Tibial artery (tissue), 4 donors: ENCODE measurements at places on chromosomes 2 and 18.

- peak overlapping the region; percentile 78 for H3K27ac ChIP-seq
- H3K36me3 ChIP-seq: no peaks in the 10 kb centered on the region
- peak overlapping the region; percentile 77 for H3K4me3 ChIP-seq
- no peaks in the 10 kb centered on the region for H3K27me3 ChIP-seq
Measured at GRCh38 chr2:111121028-111121827, 514 bp downstream of the BCL2L11 start.

DNA sequence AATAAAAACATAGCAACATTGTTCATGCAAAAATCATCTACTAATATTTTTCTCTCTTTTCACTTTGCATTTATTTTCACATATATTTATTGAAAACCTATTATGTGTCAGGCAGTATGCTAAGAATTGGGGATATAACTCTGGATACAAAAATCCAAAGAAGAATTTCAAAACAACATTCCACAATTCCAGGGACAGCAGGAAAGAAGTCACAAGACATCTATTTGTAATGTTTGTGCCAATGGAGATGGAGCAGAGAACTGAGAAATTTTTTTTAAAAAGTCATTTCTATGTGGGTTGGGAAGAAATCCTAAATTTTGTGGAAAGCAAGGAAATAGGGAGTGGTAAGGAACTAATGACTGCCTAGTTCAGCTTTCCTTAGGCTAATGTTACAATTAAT, 128.6 kb upstream of the TLK1 start:
- no peak for DNase-seq
- no peaks in the 10 kb centered on the region for H3K4me1 ChIP-seq
- no peak overlapping the region for H3K4me3 ChIP-seq
- H3K27ac ChIP-seq: no peak overlapping the region
- H3K27me3 ChIP-seq: no peaks in the 10 kb centered on the region

DNA sequence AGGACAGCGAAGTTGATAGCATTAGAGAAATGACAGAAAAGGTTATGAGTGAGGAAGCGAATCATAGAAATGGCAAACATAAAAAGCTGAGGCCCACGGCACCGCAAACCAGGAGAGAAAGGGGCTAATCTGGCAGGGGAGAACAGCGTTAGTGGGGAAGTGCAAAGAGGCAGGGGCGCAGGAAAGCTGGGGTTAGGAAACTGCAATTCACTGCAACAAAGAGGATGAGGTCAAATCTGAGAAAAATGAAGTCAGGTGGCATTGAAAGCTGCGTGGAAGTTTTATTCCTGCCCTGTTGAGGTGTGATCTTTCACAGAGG, 653 bp upstream of the ABI2 start:
- H3K4me3 ChIP-seq: peak overlapping the region; percentile 96
- no peaks in the 10 kb centered on the region for H3K27me3 ChIP-seq

GRCh38 chr2:117553448-117553847, 261.0 kb upstream of the DDX18 start:
- DNase-seq: no peak
- H3K4me3 ChIP-seq: no peak overlapping the region
- H3K27me3 ChIP-seq: no peaks in the 10 kb centered on the region
- H3K4me1 ChIP-seq: no peaks in the 10 kb centered on the region
- H3K36me3 ChIP-seq: no peaks in the 10 kb centered on the region

- DNase-seq: peak; percentile 77
- no peaks in the 10 kb centered on the region for H3K36me3 ChIP-seq
- peaks cover 46% of the 10 kb centered on the region for H3K4me1 ChIP-seq
- H3K27me3 ChIP-seq: no peaks in the 10 kb centered on the region
- peak overlapping the region; percentile 98 for H3K27ac ChIP-seq
- H3K4me3 ChIP-seq: peak overlapping the region; percentile 72
Measured at GRCh38 chr2:63842149-63843061, 709 bp downstream of the UGP2 start.

- H3K27me3 ChIP-seq: no peaks in the 10 kb centered on the region
- no peak for DNase-seq
- no peak overlapping the region for H3K4me3 ChIP-seq
- H3K4me1 ChIP-seq: no peaks in the 10 kb centered on the region
- H3K36me3 ChIP-seq: no peaks in the 10 kb centered on the region
- no peak overlapping the region for H3K27ac ChIP-seq
Measured at GRCh38 chr2:129492548-129492947, 486.9 kb upstream of the RAB6C start.
